ENCODE measurements at places on chromosomes 16 and 17. TPM values are rescaled to one million over a fixed set of nuclear protein-coding genes. Genes with fewer than 3 reads are reported as not detected.

Gene C16orf54
- total RNA-seq: 0.20 TPM

Gene KCNJ2
- 1.3 TPM for total RNA-seq

Gene G6PC1
- total RNA-seq: 0.69 TPM

- H3K27ac ChIP-seq: no peak overlapping the region
- H3K4me3 ChIP-seq: no peak overlapping the region
- DNase-seq: no peak
- H3K4me1 ChIP-seq: no peaks in the 10 kb centered on the region
- H3K36me3 ChIP-seq: no peaks in the 10 kb centered on the region
- no peaks in the 10 kb centered on the region for H3K27me3 ChIP-seq
Observed at GRCh38 chr16:28093385-28093725, 29.8 kb upstream of the GSG1L start.

- H3K27ac ChIP-seq: peak overlapping the region; percentile 78
- H3K4me3 ChIP-seq: peak overlapping the region; percentile 59
- H3K36me3 ChIP-seq: no peaks in the 10 kb centered on the region
Observed at GRCh38 chr17:80034791-80035686, 633 bp downstream of the TBC1D16 start.

- H3K27ac ChIP-seq: no peak overlapping the region
- H3K4me1 ChIP-seq: peaks cover 15% of the 10 kb centered on the region
- no peaks in the 10 kb centered on the region for H3K36me3 ChIP-seq
- no peak for DNase-seq
- H3K27me3 ChIP-seq: no peaks in the 10 kb centered on the region
Observed at GRCh38 chr17:20072692-20072992, 63.5 kb downstream of the SPECC1 start.

GRCh38 chr17:77381731-77382130, 241.0 kb downstream of the SEC14L1 start:
- no peak overlapping the region for H3K4me3 ChIP-seq
- DNase-seq: no peak
- no peaks in the 10 kb centered on the region for H3K36me3 ChIP-seq
- H3K27me3 ChIP-seq: no peaks in the 10 kb centered on the region
- H3K4me1 ChIP-seq: peaks cover 75% of the 10 kb centered on the region

DNA sequence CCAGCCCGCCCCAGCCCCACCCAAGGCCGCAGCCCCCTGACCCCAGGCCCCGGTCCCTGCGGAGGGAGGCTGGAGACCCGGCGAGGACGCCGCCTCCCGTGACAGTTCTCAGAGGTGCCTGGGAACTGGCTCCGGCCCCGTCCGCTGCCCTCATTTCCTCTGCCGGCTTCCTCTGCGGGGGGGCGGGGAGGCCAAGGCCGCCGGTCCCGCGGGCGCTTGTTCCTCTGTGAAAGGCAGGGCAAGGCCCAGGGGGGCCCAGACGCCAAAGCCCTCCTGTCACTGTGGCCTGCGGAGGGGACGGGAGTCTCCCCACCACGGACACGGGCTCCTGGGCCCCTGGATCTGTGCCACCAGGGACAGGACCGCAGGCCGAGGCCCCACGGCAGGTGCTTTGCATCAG, 5.0 kb upstream of the PVALEF start:
- peaks cover 5% of the 10 kb centered on the region for H3K4me1 ChIP-seq
- H3K27me3 ChIP-seq: no peaks in the 10 kb centered on the region
- H3K27ac ChIP-seq: no peak overlapping the region
- DNase-seq: no peak
- no peak overlapping the region for H3K4me3 ChIP-seq

DNA sequence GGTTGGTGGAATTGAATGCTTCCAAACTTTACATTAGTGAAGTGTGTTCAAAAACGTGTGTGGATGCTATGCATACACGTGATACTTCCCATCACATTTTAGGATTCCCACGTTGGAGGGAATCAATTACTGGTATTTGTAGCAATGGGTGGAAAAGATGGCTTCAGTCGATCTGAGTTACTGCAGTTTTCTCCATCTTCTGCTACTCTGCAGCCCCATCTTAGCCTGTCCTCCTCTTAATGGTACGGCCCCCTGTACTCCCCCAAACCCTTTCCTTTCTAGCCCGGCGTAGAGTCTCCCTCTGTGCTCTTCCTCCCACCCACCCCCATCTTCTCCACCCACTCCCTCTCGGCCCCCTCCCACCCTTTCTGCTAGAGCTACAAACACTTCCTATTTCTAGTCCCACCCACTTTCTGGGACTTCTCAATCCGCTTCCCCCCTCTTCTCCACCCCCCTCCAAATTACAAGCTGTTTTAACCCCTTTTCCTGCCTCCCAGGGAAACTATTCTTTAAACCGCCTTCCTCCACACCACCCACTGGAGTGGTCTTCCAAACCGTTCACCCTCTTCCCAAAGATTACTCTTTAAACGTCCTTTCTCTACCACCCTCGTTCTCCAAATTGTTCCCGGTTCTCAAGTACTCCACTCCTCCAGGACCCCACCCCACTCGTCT, 1.1 kb downstream of the CHTF8 start:
- H3K4me1 ChIP-seq: peaks cover 7% of the 10 kb centered on the region
- H3K36me3 ChIP-seq: no peaks in the 10 kb centered on the region
- H3K4me3 ChIP-seq: peak overlapping the region; percentile 97
- peak overlapping the region; percentile 88 for H3K27ac ChIP-seq
- no peaks in the 10 kb centered on the region for H3K27me3 ChIP-seq
- no peak for DNase-seq

- no peak for DNase-seq
- H3K36me3 ChIP-seq: no peaks in the 10 kb centered on the region
- H3K27me3 ChIP-seq: no peaks in the 10 kb centered on the region
Observed at GRCh38 chr17:69609473-69610305, 195.2 kb downstream of the MAP2K6 start.

DNA sequence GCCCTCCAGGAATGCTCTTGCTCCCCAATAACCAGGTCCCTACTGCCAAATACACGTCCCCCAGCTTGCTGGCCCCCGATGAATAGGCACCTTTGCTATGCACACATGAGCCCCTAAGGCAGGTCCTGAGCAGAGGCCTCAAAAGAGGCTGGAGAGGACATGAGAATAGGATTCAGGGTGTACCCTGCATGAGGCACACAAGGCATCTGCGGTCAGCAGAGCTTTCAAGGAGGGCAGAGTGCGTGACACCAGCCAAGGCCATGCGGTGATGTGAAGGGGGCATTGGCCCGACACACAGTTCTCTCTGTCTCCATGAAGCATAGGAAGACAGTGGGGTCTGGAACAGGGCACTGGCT, 6.9 kb downstream of the SEZ6L2 start:
- H3K36me3 ChIP-seq: no peaks in the 10 kb centered on the region
- H3K27ac ChIP-seq: no peak overlapping the region
- no peaks in the 10 kb centered on the region for H3K4me1 ChIP-seq
- H3K27me3 ChIP-seq: no peaks in the 10 kb centered on the region
- no peak for DNase-seq
- H3K4me3 ChIP-seq: no peak overlapping the region
